Activated CD4-positive, alpha-beta T cell treated with anti-CD3 and anti-CD28 coated beads, Interleukin-2, Interleukin-4, amounts not matched to agents 100 ng/mL and 50 ng/mL, durations not matched to agents 16 hours and 8 hours (primary cell): ENCODE measurements at places on chromosomes 4 and X.

GRCh38 chrX:5341902-5342301 lies 886.8 kb downstream of the NLGN4X start:
- no peak for DNase-seq

DNA sequence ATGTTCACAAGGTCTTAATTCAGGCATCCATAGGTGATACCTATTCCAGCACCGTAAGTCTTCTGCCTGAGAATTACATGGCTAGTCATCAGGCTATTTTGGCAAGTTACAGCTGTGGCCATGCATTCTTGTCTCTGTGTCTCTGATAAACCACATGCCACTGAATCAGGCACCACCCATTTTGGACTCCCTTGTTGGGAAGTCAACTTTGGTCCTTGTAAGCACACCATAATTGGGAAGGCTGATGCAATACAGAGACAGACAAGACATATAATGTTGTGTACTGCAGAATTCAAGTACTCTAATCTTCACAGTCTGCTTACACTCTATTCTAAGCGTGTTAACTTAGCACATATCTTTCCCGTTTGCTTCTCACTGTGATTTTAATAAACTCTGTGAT lies 483.7 kb upstream of the FTHL17 start:
- no peak for DNase-seq

GRCh38 chrX:13651150-13651549 lies 1.8 kb upstream of the TCEANC start:
- no peak for DNase-seq

DNA sequence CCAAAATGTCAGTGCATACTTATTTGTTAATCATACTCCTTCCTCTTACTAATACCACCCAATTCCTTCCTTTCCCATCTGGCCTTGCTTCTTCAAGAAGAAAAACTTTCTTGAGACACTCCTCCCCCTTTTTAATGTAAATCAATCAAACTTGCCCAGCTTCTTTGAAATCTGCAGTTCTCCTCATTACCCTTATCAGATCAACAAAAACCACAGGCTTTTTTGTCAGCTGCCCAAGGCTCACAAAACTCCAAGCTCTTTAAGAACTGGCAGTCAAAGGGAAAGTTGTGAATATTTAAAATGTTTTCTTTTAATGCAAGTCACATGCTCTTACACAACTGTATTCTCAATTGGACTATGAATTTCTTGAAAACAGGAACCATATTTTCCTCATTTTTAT lies 11.3 kb upstream of the MYOZ2 start:
- DNase-seq = no peak

- DNase-seq = peak; percentile 84
Observed at GRCh38 chr4:879729-880077, 52.4 kb downstream of the GAK start.

- no peak for DNase-seq
Observed at GRCh38 chr4:145665773-145666172, 14.2 kb upstream of the C4orf51 start.

- DNase-seq = no peak
Observed at GRCh38 chr4:112146502-112146813, 1.2 kb downstream of the FAM241A start.

- DNase-seq = no peak
Observed at GRCh38 chr4:165872461-165873297, at the start of gene TLL1. TLL1 (plus strand) TSS chr4:165873237; CDS start chr4:165873905, 668 bp downstream.

- no peak for DNase-seq
Observed at GRCh38 chr4:156512622-156513021, 459.0 kb downstream of the PDGFC start.

DNA sequence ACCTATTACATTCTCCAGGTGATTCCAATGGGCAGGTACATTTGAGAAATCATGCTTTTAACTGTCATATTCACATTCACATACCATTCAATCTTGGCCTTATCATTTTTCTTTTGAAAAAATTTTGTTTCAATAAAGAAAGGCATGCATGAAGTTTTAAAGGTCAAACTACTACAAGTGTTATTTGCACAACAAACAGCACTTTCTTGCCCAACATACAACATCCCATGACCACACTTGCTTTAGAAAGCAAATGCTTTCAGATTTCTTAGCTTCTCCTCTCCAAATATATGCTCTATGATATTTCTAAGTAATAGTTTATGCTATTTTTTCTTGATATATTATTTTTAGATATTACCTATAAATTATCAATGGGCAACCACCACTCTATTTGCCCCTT lies 58.2 kb downstream of the NLGN4X start:
- no peak for DNase-seq
